Stimulated activated CD4-positive, alpha-beta T cell treated with anti-CD3 and anti-CD28 coated beads, Interleukin-2, amount 100 ng/mL, for 4 hours (primary cell): ENCODE measurements at places on chromosomes 5 and 9.

DNA sequence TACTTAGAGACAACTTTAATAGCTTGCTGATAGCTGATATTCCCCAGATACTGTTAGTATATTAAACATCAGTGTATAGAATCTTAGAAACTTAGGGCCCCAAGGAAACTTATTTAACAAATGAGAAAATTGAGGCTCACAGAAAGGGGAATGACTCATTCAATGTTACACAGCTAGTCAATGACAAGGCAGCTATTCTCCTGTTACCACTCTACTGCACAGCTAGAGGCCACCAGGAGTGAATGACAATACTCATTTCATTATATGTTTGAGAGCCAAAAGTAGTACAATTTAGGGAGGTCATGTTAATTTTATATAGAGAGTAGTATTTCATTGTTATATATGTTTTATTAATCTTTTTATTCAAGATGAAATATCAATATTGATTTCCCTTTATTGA, 33.2 kb upstream of the PCDHB1 start:
- DNase-seq, result no peak

DNA sequence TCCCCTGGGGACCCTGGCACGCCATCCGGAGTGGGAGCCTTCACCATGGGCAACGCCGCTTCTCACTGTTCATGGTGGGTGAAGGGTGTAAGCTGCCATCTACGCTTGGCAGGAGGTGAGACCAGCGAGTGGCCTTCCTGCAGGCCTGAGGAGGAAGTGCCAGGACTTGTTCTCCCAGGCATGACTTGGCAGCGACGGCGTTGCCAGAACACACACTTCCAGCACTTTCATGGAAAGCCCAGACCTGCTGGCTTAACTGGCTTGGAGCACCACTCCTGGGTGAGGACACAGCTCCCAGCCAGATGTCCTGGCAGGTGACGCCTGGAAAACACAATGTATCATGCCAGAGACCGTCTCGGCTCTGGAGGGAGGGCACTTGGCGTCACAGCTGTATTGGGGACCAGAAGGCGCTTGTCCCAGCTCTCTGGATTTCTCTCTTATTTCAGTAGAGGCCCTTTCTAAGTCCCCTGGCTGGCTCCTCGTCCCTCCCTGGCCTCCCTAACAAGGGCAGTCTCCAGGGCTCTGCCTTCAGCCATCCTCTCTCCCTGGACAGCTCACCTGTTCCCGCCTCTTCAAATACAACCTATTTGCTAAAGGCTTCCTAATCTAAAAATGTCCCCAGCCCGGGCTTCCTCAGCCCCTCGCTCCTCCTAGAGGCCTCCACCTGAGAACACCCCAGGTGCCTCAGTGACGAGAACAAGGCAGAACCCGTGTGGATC, 188.3 kb downstream of the OLFM1 start:
- no peak for DNase-seq

- DNase-seq, result peak; percentile 48
Measured at GRCh38 chr9:128420060-128420650, 502 bp upstream of the CERCAM start.

DNA sequence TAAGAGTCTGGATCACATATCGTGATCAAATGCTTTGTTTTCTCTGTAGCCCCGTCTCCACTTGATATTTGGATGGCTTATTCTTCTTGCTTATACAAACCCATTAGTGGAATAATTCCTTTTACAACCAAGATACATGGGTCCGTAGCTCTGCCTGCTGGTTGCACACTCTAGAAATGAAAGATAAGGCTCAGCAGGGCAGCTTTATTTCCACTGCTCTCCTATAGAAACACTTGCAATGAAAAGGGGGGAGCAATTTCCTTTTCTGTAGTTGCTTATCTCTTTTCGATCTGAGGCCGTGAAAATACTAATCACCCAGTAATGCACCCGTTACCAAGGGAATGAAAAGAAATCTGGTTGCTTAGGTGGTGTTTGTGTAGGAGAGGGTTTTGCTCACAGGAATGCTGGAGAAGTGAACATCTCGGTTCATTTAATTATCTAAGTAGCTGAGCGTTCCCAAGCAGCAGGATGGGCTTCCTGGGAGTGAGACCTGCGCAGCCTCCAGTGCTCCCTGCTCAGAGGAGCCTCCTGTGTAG, 131.7 kb downstream of the ADAMTS16 start:
- no peak for DNase-seq

DNA sequence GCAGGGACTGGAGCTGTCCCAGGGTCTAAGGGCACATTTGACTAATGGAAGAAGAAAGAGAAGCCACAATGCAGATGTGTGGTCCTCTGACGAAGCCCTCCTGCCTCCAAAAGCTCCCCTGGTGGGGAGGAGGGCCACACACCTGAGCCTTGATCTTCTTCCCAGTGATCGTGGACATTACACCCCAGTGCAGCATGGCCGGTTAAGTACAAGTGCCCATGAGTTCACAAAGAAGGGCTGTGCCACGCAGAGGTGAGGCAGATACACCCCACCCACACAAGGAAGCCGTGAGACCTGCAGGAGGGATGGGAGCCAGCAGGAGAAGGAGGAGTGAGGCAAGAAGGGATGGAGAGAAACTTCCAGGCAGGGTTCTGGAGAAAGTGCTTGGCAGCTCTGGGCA, 199.0 kb upstream of the MVB12B start:
- DNase-seq, result no peak

- no peak for DNase-seq
Measured at GRCh38 chr9:16729651-16730050, 140.8 kb downstream of the BNC2 start.

- DNase-seq, result no peak
Measured at GRCh38 chr9:31585158-31585557, 799.3 kb upstream of the ACO1 start.

- DNase-seq, result no peak
Measured at GRCh38 chr9:94654165-94654894, 15.0 kb upstream of the FBP1 start.

DNA sequence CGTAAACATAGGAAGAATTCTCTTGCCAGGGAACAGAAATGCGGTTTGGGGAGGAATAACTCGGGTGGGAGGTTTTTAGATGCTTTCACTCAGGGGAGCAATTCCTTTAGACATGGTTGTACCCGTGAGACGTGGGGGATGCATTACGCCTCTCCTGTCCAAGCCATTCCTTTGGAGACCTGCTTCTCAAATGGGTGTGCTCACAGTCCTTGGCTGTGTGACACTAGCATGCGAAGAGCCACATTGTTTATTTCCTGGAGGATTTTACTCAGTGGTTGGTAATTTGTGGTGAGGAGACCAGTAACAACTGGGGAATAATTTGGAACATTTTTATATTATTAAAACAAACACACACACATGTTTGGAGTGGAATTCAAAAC, 18.5 kb downstream of the COL15A1 start:
- no peak for DNase-seq

DNA sequence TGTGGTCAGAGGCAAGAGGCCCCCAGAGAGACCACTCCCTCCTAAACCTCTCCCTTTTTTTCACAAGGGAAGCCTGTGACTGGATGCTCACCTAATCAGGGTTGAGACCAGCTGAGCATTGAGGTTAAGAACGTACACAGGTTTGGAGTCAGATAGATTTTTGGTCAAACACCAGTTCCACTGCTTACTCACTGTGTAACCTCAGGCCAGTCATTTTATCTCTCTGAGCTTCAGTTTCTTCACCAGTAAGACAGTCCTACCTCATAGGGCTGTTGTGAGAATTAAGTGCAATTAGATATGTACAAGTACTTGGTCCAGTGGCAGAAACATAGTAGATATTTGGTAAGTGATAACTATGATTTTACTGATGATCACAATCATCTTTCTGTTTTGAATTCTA, 256.8 kb downstream of the CDK5RAP2 start:
- DNase-seq, result no peak

DNA sequence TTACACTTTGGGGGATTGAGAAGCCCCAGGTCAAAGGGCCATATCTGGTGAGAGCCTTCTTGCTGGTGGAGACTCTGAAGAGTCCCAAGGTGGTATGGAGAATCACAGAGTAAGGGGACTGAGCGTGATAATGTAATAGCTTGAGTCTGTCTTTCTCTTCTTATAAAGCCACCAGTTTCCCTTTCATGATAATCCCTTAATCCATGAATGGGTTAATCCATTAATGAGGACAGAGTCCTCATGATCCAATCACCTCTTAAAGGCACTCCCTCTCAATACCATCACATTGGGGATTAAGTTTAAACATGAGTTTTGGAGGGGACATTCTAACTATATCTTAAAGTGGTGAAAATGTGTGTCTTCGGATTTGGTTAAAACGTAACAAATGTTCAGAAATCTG, 21.5 kb downstream of the WDR36 start:
- no peak for DNase-seq

- DNase-seq, result no peak
Measured at GRCh38 chr5:173950829-173951228, 38.1 kb upstream of the C5orf47 start.

- no peak for DNase-seq
Measured at GRCh38 chr5:94969174-94969573, 315.7 kb downstream of the MCTP1 start.

- no peak for DNase-seq
Measured at GRCh38 chr9:124820698-124821623, 32.3 kb upstream of the WDR38 start.

GRCh38 chr5:39064450-39064849, 9.7 kb downstream of the RICTOR start:
- no peak for DNase-seq

- no peak for DNase-seq
Measured at GRCh38 chr9:134895097-134895496, 14.5 kb downstream of the FCN2 start.

- DNase-seq, result no peak
Measured at GRCh38 chr9:92135576-92135975, 20.4 kb upstream of the SPTLC1 start.

GRCh38 chr5:142888469-142889085, 118.4 kb downstream of the ARHGAP26 start:
- no peak for DNase-seq

- DNase-seq, result no peak
Measured at GRCh38 chr9:88659126-88659525, 124.1 kb downstream of the NXNL2 start.

DNA sequence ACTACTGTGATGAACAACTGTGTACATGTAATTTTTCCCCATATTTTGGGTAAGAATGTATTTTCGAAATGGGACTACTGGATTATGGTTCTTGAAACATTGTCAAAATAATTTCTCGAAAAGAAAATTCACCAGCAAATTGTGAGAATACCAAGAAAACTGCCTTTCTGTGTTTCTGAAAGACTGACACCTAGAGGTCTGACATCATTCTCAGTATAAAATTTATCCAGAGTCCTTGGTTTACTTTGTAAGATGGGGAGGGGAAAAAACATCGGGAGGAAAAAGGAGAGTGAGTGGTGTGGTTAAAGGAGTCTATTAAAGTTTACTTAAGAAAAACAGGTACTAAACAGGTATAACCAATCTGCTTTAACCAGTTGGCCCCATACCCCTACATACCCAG, 149.2 kb downstream of the CEP120 start:
- DNase-seq, result no peak

DNA sequence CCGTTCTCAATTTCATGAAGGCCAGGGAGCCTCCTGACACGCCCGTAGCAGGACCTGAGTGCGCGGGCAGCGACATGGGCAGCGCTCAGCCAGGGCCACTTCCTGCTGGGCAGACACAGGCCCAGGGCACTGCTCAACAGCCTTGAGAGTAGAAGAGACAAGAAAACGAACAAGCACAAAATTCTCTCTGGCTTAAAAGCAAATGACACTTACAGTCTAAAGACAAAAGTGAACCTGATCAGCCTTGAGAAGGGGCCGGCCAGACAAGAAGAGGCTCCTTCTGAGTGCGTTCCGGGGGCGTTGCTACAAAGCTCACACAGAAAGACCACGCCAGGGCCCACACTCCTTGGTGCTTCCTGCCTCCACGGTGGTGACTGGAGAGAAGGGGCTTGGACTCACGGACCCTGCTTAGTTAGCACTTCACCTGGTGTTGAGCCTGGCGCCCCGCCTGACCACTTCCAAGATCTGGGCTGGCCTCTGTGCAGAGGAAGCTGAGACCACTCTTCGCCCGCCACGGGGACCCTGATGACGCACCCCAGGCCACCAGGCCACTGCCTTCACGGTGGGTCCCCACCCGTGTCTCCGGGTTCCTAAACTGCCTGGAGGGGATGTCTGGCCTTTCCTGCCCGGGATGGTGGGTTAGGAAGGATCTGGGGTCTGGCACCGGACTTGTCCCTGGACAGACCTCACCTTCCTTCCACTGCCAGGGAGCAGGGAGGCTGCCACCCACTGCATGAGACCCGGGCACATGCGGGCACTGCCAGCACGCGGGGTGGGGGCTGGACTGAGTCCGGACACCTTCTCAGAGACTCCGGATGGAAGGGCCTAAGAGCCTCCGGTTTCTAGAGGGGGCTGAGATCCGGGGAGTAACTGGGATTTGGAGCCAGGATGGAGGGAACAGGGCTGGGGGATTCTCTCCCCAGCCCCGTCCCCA, 1.3 kb downstream of the SLC12A7 start:
- DNase-seq, result no peak

DNA sequence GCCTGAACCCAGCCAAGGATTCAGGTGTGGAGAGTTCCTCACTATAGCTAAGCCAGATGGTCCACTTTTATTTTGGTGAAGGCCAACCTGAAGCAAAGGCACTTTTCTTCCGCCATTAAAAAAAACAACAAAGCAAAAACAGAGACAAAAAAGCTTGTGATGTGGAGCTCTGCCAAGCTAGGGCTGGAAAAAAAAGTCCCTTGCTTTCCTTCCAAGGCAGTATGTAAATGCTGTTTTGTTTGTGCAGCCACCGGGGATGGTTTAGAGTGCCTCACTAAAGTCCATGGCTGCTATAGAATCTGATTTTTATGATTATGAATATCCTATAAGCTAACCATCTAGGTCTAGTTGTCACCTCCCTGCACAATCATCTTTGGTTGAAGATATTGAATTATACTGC, 14.9 kb downstream of the MEGF10 start:
- DNase-seq, result no peak

GRCh38 chr5:73522989-73523388, 24.7 kb downstream of the BTF3 start:
- no peak for DNase-seq

DNA sequence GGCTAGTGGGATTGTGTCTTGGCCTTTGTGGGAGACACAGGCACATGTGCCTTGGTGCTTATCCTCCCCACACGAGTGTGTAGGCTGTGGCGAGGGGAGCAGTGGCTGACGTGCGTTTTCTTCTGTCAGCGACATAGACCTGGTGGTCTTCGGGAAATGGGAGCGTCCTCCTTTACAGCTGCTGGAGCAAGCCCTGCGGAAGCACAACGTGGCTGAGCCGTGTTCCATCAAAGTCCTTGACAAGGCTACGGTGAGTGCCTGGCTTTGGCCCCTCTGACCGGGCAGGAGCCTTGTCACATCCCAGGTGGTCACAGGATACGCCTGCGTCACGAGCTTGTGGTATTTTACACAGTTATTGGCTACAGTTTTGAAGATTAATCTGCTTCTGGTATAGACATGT, 26.4 kb downstream of the TENT4A start:
- DNase-seq, result no peak

DNA sequence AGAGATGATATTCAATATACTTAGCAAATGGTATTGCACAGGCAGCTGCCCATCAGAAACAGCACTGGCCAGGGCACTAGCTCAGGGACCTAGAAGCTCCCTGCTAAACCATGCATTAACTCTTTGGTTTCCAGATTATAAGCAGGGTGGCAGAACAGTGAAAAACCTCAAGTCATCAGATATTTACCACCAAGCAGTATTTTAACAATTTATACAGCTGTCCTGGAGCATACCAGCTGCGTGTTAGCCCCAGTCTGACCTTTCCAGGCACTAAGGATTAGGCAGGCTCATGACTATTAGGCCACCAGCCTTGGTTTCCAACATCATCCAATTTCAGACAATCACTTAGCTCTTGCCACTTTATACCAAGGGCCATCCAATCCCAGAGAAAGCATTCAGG, 326.5 kb downstream of the CAAP1 start:
- no peak for DNase-seq
